ENCODE measurements at places on chromosomes 6 and 20. TPM values are rescaled to one million over a fixed set of nuclear protein-coding genes. Genes with fewer than 3 reads are reported as not detected.

DNA sequence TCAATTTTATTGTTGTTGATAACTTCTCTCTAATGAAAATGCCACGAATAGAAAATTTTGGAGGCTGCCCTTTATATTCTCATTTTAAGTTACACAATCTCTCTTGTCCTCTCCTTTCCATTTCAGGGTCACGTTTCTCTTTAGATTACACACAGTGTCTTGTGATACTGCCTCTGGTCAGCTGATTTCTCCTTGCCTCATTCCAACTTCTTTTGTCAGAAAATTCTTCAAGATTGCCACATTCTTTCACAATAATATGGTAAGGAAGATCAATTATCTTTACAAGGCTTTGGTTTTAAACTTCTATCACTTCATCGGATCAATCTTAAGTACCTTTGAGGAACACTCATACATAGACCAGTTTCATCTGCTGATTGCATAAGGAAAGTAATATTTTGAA is 370.3 kb downstream of the RFPL4B start:
- no peak for DNase-seq

- DNase-seq = no peak
Observed at GRCh38 chr6:119734227-119734626, 384.7 kb upstream of the MAN1A1 start.

DNA sequence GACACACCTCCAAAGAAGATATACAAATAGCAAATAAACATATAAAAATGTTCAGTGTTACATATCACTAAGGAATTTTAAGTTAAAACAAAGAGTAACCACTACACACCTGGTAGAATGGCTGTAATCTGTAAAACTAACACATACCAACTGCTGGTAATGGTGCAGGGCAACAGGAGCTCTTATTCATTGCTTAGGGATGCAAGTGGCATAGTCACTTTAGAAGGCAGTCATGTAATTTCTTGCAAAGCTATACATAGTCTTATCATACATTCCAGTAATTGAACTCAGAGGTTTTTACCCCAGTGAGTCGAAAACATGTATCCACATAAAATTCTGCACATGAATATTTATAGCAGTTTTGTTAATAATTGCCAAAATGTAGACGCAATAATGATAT is 906.8 kb upstream of the CITED2 start:
- no peak for DNase-seq

DNA sequence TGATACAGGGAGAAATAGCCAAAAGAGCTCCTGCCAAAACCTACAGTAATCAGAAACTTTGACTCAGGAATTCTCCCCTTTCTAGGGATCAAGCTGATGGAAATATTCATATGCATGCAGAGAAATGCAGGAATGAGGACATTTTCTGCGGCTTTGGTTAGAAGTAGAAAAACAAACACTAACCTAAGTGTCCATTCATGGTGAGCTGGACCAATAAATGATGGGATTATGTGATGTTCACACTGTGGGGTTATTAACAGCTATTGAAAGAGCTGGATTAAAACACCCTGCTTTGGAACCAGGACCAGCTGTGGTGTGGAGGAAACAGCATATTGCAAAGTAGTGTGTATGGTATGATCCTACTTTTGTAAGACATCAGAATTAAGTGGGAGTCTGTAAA is 143.1 kb downstream of the SYCP2 start:
- DNase-seq = no peak

GRCh38 chr20:23049201-23050075 is at the start of gene THBD:
Gene THBD (minus strand): TSS chr20:23049672. CDS start chr20:23049504, 168 bp downstream.
- no peak for DNase-seq

- DNase-seq = no peak
Observed at GRCh38 chr6:106525107-106525881, 104.0 kb downstream of the RTN4IP1 start.

DNA sequence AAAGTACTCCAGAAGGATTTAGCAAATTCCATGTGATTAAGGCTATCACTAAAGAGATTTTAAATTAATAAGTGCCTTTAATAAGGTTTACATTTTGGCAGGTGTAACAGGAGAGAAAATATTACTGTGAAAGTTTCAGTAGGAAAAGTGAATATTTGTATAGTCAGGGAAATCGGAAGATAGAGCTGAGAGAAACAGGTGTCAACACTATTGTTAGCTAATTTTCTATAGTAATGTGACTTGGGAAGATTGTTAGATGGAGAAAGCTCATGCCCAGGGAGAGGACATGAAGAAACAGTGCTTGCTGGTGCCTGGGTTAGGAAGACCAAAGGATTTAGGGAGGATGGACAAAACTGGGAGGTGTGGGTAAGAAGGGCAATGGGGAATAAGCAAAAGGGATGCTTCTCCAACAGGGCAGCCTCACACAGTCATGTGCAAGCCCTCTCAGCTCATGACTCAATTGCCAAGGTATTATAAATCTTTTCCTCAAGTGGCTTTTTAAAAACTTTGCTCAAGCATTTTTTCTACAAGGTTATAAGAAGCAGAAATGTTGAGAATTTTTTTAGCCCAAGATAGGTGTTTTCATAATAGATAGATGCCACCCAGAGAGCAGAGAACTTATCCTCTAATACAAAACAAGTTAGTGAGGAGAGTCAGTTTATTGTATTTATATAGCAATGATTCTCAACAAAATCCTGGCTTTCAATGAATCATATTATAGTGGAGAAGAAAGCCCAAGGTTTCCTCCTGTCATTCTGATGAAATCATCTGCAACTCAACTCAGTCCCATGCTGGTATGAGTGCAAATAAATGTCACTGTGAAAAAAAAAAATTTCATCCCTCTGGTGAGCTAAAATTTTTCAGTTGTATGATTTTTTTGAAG is 325.2 kb upstream of the NT5E start:
- DNase-seq = no peak

- no peak for DNase-seq
Observed at GRCh38 chr6:45681860-45682511, 304.3 kb upstream of the SUPT3H start.

GRCh38 chr6:39420300-39421265 is 98.1 kb upstream of the KCNK16 start:
- DNase-seq = no peak

- no peak for DNase-seq
Observed at GRCh38 chr6:12083763-12084162, 71.7 kb downstream of the HIVEP1 start.

- no peak for DNase-seq
Observed at GRCh38 chr6:83151114-83151513, 42.0 kb downstream of the PGM3 start.

GRCh38 chr20:4962241-4962855 is 39.0 kb downstream of the SLC23A2 start:
- DNase-seq = no peak

The PTCRA gene
- not detected for total RNA-seq

The TRAPPC3L gene
- not detected for total RNA-seq

The PPP1R3G gene
- total RNA-seq = 0.44 TPM

The DDRGK1 gene
- total RNA-seq = 65.5 TPM

The SOX4 gene
- total RNA-seq = 71.9 TPM

Measured in Panc1 (cell line).